ENCODE measurements at places on chromosomes 12 and 14.

GRCh38 chr12:43347026-43347425, 205.0 kb downstream of the ADAMTS20 start:
- no peak for DNase-seq

DNA sequence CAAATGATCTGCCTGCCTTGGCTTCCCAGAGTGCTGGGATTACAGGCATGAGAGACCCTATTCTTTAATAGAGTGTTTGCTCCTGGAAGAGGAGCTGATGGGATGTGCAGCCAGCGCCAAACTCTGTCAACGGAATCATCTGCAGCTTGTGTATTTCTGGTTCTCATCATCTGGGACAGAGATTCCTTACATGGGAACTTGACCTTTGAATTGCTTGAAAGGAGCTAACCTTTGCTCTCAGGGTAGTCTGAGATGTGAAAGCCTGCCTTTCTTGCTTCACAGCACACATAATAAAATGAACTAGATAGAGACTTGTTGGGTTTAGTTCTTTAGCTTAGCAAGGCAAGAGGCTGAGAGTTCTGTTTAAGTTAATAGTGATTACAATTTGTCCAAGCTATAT, 120.0 kb downstream of the OTOGL start:
- DNase-seq = no peak

DNA sequence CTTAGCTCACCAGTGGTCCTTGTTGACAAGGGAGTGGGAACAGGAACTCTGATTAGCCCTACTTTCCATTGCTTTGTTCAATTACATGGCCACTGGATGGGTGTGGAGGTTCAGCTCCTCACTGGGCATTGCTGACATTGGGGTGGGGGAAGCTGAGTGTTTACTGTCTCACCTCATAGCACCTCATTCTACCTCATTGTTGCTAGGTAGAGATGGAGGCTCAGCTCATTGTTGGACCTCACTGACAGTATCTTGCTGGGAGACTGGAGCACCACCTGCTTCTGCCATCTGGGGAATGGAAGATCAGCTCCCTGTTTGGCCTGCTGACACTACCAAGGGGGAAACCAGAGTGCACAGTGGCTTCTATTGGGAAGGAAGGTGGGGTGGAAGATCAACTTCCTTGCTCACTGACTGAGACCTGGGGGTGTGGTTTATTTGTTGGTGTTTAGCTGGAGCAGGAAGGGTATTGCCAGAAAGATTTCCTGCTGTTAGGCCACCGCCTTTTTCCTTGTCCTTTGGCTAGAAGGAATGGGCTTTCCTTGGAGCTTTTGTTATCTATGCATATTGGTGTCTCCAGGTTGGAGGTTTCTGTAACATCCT, 1.3 kb upstream of the OR4E2 start:
- no peak for DNase-seq

DNA sequence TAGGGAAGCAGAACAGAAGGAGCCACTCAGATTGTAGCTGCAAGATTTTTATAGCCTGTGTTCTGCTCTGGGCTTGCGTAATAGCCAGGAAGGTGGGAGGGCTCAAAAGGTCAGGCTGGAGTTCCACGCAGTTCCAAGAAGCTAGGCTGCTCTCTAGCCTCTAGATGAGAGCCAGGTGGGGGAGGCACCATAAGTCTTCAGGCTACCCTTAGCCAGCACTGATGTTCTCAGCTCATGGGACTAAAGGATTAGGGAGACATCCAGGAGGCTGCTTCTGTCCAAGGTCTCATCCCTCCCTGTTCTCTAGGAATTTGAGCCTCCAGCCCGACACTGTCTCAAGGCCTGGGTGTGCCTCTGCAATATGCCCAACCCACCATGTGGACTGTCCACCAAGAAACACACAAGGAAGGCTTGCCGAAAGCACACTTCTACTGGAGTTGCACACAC, 1.7 kb downstream of the LMBR1L start:
- DNase-seq = no peak

- DNase-seq = no peak
These were observed 980 bp downstream of the INTS13 start for GRCh38 chr12:26936559-26937442.

- no peak for DNase-seq
These were observed 77.2 kb downstream of the C2CD5 start for GRCh38 chr12:22467190-22467589.

- no peak for DNase-seq
These were observed 303.4 kb downstream of the SEC23A start for GRCh38 chr14:38799671-38800070.

DNA sequence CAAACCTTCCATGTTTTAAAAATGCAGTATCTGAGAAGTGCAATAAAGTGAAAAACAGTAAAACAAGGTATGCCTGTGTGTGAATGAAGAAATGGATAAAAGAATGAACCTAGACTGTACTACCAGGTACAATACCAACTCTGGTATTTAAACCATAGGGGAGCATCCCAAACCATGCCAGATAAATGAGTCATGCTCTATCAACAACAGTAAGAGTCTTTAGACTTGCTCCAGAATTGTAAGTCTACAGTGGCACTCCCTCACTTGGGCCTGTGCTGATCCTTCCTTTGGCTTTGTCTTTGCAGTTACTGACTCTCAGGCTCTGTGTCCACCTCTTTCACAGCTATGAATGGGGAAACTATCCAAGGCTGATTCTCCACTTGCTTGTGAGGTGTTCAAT, 38.1 kb downstream of the BBS10 start:
- DNase-seq = no peak

GRCh38 chr12:23222801-23223200, 597.8 kb downstream of the ETNK1 start:
- DNase-seq = no peak
